Renal cortex interstitium (tissue), 15 donors: ENCODE measurements at places on chromosomes 2 and 18. TPM values are rescaled to one million over a fixed set of nuclear protein-coding genes. Genes with fewer than 3 reads are reported as not detected.
A peak's percentile ranks its signal among the peaks of the same experiment; 100 is the strongest.

The EML6 gene
- polyA plus RNA-seq, result 13.9 TPM

The ACMSD gene
- polyA plus RNA-seq, result 32.6 TPM

The TSPYL6 gene
- not detected for polyA plus RNA-seq

The TANK gene
- 54.1 TPM for polyA plus RNA-seq

The GPC1 gene
- polyA plus RNA-seq, result 26.8 TPM

The CNDP1 gene
- 2.0 TPM for polyA plus RNA-seq

The DSG1 gene
- 0.03 TPM for polyA plus RNA-seq

The SERPINB7 gene
- polyA plus RNA-seq, result 0.50 TPM

GRCh38 chr2:174551697-174552096, 45.9 kb downstream of the WIPF1 start:
- no peak for DNase-seq

DNA sequence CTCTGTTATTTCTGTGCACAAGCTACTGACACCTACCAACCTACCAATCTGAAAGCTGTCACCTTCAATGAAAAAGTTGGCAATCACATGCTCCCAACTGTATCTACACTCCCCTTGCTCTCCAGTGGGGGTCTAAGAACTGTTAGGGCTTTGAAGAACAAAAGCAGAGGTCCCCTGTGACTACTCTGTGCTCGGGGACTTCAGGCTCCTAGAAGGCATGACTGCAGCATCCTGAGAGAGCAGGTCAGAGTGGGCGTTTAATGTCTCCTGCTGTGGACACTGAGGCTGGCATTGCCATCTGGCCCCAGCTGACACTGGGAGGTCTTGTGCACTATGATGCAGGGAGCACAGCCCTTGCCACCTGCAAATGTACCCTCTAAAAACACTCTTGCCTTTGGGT, 93.3 kb downstream of the ACTR2 start:
- no peak for DNase-seq

- DNase-seq, result no peak
These were observed 156.2 kb downstream of the DTNA start for GRCh38 chr18:34866310-34866709.

DNA sequence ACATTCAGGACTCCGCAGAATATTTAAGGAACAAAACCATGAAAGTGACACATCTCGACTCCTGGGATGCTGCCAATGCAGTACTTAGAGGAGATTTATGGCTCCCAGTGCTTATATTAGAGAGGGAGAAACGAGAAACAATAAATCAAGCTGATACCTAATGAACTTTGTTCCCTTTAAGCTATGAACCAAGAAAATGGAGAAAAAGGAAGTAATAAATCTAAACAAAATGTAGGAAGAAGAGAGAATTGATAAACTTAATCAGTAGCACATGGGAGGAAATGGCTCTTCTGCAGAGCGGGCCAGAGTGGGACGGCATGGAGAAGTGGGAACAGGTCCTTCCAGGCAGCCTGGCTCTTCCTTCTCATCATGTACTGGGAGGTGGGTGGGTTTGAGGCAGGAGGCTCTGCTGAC, 42.7 kb downstream of the NPPC start:
- DNase-seq, result peak; percentile 72

DNA sequence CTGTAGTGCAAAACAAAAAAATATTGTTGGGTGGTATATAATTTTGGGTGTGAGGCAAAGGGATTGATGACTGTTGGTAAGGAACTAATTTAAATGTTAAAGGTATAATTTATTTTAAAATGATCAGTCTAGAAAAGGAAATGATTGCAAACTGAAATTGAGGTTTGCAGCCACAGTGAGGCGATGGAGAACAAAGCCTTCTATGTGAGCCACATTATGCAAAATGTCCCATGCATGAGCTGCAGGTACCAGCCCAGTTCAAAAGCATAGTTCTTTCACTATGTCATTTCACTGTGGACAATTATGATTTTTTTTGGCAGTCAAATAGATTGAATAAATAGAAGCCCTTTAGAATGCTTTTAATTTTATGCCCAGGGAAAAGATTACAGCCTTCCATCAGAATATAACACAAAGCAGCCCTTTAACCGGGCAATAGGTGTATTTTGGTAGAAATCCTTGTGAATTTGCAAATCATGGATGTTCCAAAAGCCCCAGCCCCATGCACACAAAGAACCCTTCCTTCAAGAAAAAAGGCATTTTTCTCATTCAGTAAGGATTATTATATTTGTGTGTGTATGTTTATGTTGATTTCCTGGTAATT, 1.7 kb downstream of the MAP2 start:
- DNase-seq, result peak; percentile 58

DNA sequence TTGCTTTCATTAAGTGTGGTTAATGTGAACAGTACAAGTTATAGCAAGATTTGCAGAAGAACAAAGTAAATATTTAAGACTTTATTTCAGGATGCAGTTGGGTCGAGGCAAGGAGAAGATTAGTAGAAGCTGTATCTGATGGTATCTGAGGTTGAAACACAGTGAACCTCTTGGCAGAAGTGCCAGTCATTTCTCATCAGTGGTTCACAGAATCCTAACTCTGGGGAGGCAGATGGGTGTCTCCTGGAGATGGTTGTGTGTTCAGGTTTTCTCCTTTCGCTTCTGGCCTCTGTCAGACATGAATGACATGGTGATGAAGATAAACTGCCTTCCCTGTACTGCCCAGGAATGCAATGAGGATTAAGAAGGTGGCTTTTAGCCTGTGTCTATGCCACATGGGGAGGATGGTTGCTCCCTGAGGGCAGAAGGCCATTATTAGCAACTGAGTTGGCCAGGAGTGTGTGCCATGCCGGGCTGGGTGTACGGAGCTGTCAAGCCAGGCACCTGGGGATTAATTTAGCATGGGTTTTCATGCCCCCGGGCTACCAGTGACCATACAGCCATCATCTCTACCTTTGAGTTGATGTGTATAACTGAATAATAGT, 28.0 kb downstream of the MGAT5 start:
- DNase-seq, result no peak

GRCh38 chr18:76932026-76932819, 109.9 kb downstream of the ZNF236 start:
- DNase-seq, result no peak

DNA sequence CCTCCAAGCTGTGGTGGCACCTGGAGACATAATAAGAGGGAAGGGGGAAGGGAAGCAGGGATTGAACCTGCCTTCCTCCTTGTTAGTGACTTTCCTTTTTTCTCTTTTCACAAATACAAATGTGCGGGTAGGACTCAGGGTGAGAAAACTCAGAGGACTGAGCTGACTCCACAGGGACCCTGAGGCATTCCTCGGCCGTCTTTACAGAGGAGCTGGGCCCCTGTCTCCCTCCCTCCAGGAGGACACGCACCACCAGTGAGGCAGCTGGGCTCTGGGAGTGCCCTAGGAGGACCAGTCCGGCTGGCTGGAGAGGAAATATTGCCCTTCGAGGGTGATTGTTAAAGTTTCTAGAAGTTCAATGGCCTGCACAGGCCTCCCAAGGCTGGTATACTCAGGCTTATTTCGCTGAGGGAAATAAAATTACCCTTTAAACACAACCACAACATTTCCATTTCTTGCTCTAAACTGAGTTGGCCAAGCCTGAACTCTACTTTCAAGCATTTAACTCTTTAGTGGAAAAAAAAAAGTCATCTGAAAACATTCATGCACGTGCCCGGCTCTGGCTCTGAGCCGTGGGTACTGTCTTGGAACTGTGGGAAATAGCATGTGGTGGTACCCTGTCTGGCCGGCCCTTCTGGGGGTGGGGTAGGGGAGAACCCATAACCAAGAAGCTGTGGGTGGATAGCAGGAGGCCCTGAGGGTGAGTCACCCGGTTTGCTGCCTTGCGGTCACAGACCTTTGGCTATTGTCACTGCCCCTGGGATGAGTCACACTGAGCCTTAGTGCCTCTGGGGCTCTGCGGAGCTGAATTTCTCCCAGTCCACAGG, 116.0 kb downstream of the COPS8 start:
- no peak for DNase-seq

DNA sequence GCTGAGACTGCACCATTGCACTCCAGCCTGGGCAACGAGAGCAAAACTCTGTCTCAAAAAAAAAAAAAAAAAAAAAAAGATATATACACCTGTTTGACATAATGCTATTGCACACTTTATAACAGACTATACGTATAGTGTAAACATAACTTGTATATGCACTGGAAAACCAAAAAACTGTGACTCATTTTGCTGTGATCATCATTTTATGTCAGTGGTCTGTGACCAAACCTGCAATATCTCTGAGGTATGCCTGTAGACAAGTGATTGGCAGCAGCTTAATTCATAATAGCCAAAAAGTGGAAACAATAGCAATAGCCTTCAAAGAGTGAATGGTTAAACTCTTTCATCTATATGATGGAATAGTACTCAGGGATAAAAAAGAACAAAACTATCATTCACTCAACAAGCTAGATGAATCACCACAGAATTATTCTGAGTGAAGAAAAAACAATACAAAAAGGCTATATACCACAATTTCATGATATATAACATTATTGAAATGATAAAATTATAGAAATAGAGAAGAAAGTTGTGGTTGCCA, 6.1 kb downstream of the C2orf76 start:
- DNase-seq, result no peak

- DNase-seq, result no peak
These were observed 69.4 kb downstream of the XIRP2 start for GRCh38 chr2:166957686-166958085.

GRCh38 chr18:59823596-59824195, 76.1 kb upstream of the PMAIP1 start:
- peak; percentile 67 for DNase-seq

GRCh38 chr2:45909677-45910191, 258.3 kb downstream of the PRKCE start:
- no peak for DNase-seq
